ENCODE measurements at places on chromosomes 3 and 15.

DNA sequence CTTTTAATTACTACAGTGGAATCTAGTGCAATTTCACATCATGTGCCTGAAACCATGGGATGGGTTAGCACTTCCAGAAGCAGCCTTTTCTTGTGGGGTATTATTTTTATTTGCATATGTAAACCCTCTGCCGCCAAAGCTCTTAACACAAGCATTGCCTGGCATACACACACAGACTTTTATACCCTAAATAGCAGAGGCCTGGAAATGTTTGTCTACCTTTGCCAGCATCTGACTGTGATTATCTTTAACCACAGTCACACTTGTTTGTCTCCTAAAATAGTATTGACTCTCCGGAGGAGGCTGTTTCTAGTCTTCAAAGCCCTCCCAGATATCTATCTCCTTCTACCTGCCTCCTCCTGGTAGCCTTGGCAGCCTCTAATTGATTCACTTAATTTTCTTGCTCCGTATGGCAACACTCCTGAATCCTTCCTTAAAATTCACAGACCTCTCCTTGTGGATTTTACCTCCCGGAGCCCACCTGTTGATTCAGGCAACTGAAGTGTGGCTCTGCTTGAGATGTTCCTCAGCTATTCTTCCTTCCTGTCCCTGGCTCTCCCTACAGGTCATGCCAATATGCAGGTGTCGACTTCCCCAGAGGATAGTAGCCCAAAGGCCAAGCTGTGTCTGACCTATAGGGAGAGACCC lies 127.1 kb upstream of the UMPS start:
- no peak for DNase-seq

DNA sequence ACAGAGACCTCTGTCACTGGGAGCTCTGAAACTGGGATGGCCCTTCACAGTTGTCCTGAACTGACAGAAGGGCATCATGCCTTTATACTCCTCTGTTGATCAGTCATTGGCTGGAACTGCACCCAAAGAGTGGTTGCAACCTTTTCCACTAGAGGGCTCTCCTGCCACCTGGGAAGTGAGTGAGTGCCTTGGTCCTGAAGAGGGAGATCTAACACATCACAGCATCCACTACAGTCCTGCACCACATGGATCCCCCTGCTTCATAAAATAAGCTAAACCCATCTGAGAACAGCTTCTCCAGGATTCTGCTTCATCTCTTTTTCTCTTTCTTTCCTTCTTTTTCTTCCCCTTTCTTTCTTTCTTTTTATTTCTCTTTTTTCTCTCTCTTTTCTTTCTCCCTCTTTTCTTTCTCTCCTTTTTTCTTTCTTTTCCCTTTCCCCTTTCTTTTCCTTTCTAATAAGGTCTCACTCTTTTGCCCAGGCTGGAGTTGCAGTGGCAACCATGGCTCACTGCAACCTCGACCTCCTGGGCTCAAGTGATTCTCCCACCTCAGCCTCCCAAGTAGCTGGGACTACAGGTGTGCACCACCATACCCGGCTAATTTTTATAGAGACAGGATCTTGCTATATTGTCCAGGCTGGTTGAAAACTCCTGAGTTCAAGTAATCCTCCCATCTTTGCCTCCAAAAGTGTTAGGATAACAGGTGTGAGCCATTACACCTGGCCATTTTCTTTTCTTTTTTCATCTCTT lies 42.8 kb upstream of the RAF1 start:
- DNase-seq, result peak; percentile 31

DNA sequence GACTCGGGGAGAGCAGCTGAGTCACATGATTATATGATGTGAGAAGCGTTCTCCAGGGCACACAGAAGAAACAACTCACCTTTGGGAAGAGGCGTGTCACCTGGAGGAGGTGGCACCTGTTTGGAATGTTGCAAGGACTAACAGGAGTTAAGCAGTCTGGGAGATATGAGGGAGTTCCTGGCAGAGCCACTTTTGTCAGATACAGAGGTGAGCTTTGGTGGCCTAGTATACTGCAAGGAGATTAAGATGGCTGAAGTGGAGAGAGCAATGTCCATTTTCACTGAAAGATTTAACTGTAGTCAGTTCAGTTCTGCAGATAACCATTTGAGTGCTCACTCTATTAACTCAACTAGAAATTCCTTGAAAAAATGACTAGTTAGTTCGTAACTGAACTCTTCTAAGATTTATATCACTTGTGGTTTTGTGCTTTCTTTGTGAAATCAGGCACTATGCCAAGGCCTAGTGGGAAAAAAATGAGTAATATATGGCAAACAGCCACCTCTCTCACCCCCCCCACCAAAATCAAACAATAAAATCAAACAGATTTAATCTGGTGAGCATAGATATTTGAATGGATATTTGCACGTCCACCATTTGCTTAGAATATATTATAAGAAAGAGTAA lies 61.3 kb downstream of the CRYBG3 start:
- DNase-seq, result no peak

DNA sequence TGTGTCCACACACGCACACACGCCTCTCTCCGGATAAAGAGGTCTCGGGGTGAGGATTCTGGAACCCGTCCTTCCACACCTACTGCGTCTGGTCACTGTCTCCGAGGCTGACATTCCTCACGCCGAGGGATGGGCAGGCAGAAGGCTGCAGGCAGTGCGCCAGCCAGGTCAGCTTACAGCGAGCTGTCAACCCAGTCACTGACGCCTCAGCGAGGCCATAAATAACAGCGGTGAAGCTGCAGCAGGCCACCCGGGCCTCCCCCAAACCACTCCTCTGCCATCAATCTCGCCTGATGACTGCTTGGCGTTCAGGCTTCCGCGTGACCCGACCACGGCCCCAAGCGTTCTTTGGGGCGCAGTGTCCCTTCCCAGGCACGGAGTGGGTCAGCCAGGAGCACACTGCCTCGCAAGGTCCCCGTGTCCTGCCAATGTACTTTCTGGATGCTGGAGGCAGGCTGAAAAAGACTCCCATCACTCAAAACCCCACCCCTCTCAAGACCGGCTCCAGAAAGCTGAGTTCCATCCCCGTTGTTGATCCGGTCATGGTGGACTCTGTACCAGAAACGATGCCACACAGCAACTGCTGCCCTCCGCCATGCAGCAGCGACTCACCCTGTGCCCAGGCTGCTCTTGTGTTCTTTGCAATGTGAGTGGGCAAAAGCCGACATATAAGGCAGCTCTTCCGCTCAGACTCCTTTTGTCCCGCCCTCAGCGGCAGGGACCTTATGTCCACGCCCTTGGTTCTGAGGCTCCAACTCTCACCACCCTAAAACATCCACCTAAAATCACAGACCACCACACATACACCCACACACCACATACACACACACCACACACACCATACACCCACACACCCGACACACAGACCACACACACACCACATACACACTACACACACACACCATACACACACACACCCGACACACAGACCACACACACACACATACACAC lies 27.1 kb downstream of the CPN2 start:
- no peak for DNase-seq

- no peak for DNase-seq
These were observed 9.3 kb downstream of the PAK6 start for GRCh38 chr15:40248006-40248783.

DNA sequence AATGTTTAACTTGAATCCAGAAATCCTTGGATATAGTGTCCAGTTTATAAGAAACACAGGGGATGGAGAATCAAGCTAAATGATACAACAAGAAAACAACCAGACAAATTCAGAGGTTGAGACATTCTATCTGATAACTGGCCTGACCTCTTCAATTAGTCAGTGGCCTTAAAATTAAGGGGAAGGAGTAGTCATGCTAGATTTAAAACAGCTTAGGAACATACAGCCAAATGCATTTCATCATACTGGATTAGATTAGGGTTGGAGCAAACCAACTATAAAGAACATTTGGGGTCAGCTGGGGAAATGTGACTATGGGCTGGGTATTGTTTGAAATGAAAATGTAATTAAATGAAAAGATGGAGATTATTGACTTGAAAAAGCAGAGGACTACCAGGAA lies 53.3 kb downstream of the PPARG start:
- DNase-seq, result no peak

DNA sequence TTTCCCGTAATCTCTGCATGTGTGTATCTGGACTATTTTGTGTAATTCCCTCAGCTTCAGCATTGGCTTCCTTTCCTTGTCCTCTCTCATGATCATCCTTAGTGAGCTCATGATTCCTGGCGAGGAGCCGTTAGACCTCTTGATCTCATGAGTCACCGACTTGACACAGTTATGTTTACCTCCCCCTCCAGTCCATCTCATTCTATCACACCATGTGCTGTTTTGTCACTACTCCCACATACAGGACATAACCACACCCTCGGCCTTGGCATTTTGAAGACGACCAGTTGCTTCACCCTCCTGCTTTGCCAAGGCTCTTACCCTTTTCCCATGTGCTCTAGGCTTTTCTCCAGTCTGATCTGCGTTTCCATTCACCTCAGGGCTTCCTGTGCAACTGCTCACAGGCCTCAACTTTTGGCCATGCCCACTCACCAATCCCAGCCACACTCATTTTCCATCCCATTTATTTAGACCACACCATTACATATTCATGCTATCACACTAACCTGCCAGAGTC lies 41.5 kb downstream of the CP start:
- DNase-seq, result no peak

- no peak for DNase-seq
These were observed 68.8 kb downstream of the MEF2A start for GRCh38 chr15:99634576-99634975.

DNA sequence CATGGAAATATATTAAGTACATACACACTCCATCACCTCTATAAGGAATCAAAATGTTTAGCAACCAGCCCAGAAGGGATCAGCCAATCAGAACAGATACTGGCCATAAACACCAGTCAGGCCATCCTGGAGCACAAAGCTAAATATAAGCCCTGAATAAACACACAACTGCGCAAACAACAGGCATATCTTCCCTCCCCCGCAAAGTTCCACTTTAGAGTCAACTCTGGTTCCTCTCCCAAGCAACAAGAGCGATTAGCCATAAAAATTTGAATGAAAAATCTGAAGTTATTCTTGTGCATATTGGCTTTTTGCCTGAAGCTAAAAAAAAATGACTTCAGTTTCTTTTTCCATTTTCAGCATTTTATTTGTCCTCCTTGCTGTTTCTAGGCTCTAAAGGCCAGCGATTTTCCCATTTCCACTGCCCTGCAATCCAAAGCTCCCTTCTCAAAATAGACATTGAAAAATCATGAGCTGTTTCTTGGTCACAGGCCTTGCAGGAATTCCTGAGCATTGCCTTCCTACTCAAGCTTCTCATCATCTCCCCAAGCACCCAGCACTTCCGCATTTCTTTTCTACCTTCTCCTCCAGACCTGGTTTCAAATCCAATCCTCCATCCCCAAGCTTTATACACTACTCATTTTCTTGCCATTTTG lies 247.9 kb downstream of the ZMAT3 start:
- DNase-seq, result no peak

DNA sequence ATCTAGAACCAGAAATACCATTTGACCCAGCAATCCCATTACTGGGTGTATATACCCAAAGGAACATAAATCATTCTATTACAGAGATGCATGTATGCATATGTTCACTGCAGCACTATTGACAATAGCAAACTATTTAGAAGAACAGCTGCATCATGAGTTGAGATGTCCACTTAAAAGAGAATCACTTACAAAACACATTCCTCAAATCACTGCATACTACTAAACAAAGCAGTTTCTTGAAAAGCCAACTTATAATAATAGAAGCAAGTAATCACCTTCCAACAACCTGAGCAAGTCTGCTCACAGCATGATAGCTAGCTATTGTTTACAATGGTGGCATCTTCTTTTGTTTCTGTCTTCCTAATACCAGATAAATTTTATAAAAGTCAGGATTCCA lies 454.7 kb upstream of the ADAMTS9 start:
- DNase-seq, result no peak

DNA sequence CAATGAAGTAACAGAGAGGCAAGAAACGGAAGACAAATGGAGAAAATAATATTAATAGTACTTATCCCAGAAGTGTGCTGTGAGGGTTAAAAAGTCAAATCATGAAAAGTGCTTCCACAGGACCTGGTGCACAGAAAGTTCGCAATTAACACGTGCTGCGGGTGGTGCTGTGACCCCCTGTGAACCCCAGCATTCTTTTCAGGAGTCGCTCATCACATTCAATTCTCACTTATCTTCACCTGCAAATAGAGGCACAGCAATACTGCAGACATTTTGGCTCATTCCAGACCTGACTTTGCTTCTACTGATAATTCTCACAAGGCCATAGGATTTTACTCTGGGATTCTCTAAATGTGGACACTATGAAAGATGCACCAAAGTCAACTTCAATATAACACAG lies 584.4 kb downstream of the GRM7 start:
- no peak for DNase-seq

DNA sequence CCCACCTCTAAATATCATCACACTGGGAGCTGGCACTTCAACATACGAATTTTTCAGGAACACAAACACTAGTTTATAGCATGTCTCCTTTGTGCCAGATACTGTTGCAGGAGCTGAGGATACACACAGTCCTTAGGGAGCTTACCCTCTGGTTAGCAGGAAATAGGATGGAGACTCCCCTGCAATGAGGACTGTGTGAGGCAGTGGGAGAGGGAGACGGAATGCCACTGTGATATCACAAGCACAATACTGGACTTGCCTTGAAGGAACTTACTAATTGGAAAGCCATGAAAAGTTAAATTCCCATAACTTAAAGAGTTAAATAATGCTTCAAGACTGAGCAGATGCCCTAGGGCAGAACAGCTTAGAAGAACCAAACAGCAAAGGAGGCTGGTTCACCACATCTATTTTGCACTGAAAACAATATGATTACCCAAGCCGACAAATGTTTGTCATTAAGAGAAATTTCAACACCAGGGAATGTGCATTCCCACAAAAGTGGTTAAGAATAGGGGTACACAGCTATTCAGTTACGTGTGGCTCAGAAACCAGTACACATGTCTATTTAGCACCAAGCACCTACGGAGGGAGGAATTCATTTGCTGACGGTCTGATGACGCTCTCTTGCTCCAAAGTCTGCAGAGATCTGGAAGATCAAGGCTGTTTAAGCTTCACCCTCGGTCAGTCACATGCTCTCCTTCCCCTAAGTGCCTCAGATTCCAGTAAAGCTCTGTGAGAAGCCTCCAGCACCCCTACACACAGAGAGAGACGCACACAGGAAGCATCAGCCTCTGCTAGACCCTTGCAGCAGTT lies 5.2 kb downstream of the TBC1D2B start:
- DNase-seq, result no peak

DNA sequence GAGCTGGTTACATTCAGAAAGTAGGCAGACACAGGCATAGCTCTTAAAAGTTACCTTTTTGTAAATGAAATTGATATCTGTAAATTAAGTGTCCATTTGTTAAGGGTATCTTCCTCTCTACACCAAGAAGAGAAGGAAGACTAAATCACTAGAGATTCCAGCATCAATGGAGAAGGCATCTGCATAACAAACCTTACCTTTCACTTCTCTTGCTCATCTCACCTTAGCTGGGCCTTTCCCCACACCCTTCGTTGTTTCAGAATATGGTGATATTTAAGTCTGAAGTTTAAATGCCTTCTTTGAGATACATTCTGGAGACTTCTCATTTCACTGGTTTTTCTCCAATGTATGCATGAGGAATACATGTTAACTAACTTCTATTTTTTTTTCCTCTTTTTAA lies 54.5 kb upstream of the TGFBR2 start:
- no peak for DNase-seq

GRCh38 chr15:87326269-87326668 lies 930.3 kb downstream of the NTRK3 start:
- DNase-seq, result no peak

Data from neural crest cell (in vitro differentiated cells).